Uterus (tissue), 4 donors: ENCODE measurements at places on chromosomes 16 and 17.

DNA sequence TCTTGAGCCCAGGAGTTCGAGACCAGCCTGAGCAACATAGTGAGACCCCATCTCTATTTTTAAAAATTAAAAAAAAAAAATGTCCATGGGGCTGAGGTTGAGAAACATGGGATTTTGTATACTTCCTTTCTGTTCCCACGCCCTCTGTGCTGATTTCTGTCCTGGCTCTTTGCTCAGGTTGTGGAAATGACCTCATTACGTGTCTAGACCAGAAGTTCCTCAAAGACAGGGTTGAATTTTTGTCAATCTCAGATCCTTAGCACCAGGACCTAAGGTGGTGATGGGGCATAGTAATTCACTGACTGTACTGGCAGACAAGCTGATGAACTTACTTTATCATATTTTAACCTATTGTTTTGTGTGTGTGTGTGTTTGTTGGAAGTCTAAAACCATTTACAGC lies 11.2 kb upstream of the HNF1B start:
- H3K4me3 ChIP-seq, result no peak overlapping the region
- DNase-seq, result no peak
- no peaks in the 10 kb centered on the region for H3K36me3 ChIP-seq

GRCh38 chr17:27367121-27367981 lies 73.4 kb downstream of the WSB1 start:
- peak; percentile 49 for DNase-seq
- peak overlapping the region; percentile 68 for H3K27ac ChIP-seq
- H3K27me3 ChIP-seq, result no peaks in the 10 kb centered on the region
- no peaks in the 10 kb centered on the region for H3K36me3 ChIP-seq
- no peaks in the 10 kb centered on the region for H3K4me1 ChIP-seq

DNA sequence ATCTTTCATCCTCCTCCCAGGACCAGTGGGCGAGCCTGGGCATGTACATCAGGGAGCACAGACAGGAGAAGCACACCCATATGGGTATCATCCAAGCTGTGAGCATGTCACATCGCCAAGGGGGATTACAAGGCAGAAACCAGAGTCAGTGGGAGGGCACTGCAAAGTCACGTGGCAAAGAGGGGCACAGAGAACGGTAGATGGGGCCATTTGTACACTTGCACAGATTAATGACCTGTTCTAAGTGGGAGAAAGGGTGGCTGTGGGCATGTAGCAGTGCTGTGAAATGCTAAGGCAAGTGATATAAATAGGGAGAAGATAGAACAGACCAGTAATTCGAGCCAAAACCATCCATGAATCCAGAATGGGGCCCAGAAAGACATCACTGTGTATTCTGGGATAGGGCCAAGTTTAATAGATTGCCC lies 265.0 kb downstream of the CPPED1 start:
- no peaks in the 10 kb centered on the region for H3K4me1 ChIP-seq
- H3K36me3 ChIP-seq, result no peaks in the 10 kb centered on the region
- no peak overlapping the region for H3K4me3 ChIP-seq
- H3K27me3 ChIP-seq, result no peaks in the 10 kb centered on the region
- no peak overlapping the region for H3K27ac ChIP-seq

DNA sequence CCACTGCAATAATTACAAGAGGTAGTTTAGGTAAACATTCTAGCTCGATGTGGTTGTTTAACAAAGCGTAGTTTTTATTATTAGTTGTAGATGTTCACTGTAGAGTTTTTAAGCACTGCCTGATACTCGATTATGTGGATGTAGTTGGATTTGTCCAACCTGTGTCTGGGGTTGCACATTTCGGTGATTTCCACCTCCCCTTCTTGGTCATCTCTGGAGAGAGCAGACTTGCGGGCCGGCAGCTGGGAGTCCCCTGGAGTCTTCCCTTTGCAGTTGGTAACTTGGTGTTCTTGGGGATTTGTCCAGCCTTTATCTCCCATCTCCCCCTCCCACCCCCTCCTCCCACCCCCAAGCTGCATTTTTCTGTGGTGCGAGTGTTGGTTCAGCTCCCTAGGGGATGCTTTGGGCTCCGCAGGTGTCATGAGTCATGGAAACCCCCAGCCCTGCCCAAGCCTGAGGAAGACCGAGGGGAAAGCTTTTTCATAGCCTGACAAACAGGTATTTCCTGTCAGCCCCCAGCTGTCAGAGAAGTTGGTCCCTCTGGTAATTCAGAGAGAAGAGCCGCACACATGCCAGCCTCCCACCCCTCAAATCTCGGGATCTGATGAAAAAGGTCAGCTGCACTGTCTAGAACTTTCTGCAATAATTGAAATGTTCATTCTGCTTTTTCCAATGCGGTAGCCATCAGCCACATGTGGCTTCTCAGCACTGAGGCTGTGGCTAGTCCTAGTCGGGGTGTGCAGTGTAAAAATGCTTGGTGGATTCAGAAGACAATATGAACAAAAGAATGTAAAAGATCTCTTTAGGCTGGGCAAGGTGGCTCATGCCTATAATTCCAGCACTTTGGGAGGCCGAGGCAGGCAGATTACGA lies 50.3 kb downstream of the KSR1 start:
- H3K4me3 ChIP-seq, result no peak overlapping the region
- H3K27ac ChIP-seq, result no peak overlapping the region
- DNase-seq, result no peak

DNA sequence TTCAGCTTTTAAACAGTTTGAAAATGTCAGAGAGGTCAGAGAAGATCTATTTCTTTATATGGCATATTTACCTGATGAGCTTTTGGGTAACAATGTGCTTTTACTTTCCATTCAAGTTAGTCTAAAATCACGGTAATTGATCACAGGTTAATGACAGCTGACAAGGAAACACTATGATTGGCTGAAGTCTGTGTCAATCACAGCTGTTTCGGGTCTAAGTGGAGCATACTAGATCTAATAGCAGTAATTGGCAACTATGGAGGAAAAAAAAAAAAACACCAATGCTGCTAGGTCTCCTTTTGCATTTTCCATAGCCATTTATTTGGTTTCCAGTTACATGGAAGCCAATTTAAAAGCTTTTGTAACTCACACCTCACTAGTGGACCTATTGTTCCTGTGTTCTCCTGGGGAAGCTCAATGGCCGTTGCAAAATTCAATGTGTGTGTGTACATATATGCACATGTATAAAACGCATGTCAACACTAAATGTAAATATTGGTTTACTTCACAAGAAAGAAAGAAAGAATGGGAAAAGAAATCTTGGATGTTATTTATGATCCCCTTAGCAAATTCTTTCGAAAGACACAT lies 568.3 kb upstream of the ZFHX3 start:
- H3K4me3 ChIP-seq, result no peak overlapping the region
- DNase-seq, result no peak
- no peaks in the 10 kb centered on the region for H3K27me3 ChIP-seq

- peak overlapping the region; percentile 44 for H3K4me3 ChIP-seq
- H3K27me3 ChIP-seq, result no peaks in the 10 kb centered on the region
- peaks cover 10% of the 10 kb centered on the region for H3K4me1 ChIP-seq
- H3K36me3 ChIP-seq, result no peaks in the 10 kb centered on the region
Observed at GRCh38 chr17:62628831-62629555, 1.5 kb downstream of the MRC2 start.

DNA sequence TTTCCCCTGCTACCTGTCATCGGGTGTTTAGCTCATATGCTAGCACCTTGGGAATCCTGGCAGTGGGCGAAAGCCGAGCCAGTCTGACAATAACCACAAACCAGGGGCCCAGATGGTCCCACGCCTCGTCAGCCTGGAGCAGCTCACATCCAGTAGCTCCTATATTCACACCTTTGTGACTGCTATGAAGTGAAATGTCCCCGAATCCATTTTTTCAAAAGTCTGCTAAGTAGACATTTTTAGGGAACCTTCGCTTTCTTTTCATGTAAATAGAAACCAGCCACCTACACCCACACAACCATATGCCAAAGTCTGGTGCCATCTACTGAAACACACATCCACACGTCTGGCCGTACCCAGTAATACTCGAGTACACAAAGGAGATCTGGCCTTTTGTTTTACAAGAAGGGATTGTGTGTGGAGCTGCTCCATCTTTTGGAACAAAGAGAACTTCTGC lies 176.8 kb downstream of the SLC39A11 start:
- H3K27ac ChIP-seq, result no peak overlapping the region
- no peak for DNase-seq
- no peak overlapping the region for H3K4me3 ChIP-seq
- no peaks in the 10 kb centered on the region for H3K27me3 ChIP-seq
- no peaks in the 10 kb centered on the region for H3K4me1 ChIP-seq

- H3K27ac ChIP-seq, result no peak overlapping the region
- no peaks in the 10 kb centered on the region for H3K36me3 ChIP-seq
- no peak for DNase-seq
Observed at GRCh38 chr17:62899361-62899760, 66.7 kb upstream of the TANC2 start.

DNA sequence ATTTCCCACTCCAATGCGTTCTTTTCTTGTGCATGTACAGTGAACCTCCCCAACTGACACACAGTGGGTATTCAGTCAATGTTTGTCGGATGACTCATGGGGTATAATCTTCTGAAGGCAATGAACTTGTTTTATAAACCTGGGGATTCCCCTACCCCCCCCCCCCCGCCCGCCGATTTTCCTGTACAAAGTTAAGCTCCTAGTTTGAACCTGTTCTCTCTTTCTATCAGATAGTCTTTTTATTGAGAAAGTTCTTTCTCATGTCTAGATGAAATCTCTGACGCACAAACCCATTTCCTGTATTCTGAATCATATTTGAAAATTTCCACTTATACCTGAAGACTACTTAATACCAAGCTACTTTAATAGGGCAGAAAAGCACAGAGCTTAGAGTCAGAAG lies 338.3 kb downstream of the CA10 start:
- H3K27ac ChIP-seq, result no peak overlapping the region
- DNase-seq, result no peak
- H3K27me3 ChIP-seq, result no peaks in the 10 kb centered on the region
- H3K4me3 ChIP-seq, result no peak overlapping the region

DNA sequence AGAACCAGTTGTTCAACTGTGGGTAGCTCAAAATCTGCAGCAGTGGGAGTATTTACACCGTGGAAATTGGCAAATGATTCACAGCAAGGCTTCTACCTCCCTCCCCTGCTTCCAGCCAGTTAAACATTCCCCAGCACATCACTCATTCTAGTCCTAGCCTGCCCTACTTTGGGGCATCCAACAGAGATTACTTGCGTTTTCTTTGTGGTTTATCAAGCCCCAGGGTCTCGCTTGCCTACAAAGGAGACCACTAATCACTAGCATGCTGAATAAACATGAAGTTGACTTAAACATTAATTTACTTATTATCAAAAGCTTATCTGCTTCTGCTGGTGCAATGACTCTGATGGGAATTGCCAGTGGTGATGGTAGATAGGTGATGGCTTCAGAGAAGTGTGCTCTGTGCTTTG lies 94.5 kb downstream of the MARF1 start:
- H3K4me1 ChIP-seq, result no peaks in the 10 kb centered on the region
- H3K36me3 ChIP-seq, result no peaks in the 10 kb centered on the region

- H3K27ac ChIP-seq, result no peak overlapping the region
- DNase-seq, result no peak
- H3K36me3 ChIP-seq, result no peaks in the 10 kb centered on the region
- no peaks in the 10 kb centered on the region for H3K27me3 ChIP-seq
- H3K4me1 ChIP-seq, result no peaks in the 10 kb centered on the region
- no peak overlapping the region for H3K4me3 ChIP-seq
Observed at GRCh38 chr17:73571511-73572130, 72.6 kb downstream of the SDK2 start.

DNA sequence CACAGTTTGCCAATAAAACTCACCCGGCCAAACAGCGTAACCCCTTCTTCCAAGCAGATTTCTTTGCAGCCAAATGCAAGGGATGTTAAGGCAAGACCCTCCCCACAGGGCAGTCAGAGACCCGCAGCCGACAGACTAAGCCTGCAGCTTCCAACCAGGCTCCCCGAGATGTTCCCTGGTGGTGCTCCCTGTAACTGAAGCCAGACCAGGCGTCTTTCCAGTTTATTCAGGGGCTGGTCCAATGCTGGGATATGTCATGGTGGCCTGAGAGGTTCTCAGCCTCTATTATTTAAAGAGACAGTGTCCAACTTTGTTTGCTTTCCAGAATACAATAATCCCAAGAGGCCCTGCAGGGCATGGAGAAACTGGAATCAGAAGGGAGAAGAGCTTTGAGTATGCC lies at the start of gene PMP22:
PMP22 (minus strand) TSS at position 196 of the 400 bp plus-strand sequence. CDS start 4,599 bp downstream, outside the sequence.
- H3K36me3 ChIP-seq, result no peaks in the 10 kb centered on the region
- peak within 1 kb of the TSS; percentile 99 for H3K27ac ChIP-seq
- DNase-seq, result peak; percentile 58
- peak within 1 kb of the TSS; percentile 1 for H3K4me3 ChIP-seq
- no peaks in the 10 kb centered on the region for H3K27me3 ChIP-seq

DNA sequence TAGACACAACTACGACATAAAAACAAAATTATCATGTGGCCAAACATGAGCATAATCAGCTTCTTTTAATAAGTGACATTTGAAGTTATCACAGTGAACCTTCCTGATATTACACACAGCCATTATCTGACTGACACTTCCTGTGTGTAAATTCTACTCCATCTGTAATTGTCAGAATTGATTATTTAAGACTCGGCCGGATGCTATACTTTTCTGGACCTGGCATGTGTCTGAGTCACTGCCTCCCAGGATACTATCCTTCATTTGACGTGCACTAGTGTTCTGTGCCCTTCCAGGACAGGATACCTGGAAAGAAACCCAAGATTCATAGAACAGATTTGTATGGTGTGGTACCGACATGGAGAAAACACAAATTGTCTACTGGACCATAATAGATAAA lies 242.0 kb downstream of the HS3ST3A1 start:
- H3K4me3 ChIP-seq, result no peak overlapping the region
- H3K27me3 ChIP-seq, result no peaks in the 10 kb centered on the region
- H3K36me3 ChIP-seq, result no peaks in the 10 kb centered on the region
- no peak overlapping the region for H3K27ac ChIP-seq

DNA sequence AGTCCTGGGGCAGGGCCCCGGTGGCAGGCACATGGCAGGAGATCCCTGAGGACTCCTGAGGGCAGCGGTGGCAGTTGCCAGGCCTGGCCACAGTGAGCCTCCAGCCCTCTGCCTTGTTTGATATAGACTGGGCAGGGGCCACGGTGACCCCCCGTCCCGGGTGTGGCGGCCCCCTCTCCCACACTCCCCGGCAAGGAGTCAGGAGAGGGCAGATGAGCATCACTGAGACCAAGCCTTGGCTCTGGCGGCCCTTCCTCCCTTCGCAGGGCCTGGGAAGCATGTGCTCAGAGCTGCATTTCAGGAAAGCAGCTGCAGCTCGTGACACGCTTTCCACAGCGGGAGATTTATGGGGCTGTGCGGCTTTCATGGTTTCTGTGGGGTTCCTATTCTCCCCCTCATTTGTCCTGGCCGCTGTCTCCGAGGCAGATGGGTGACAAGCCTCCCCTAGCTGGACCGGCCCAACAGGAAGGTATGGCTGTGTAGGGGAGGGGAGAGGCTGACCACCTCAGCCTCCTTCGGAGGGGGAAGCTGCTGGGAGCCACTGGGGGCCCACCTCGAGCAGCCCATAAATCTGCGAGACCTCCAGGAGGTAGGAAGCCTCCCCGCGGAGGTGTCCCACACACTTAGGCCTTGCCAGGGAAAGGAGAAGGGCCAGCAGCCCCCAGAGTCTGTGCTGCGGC lies 211.4 kb downstream of the NTN1 start:
- H3K4me1 ChIP-seq, result no peaks in the 10 kb centered on the region
- DNase-seq, result peak; percentile 86
- no peak overlapping the region for H3K4me3 ChIP-seq
- peak overlapping the region; percentile 84 for H3K27ac ChIP-seq
- H3K27me3 ChIP-seq, result no peaks in the 10 kb centered on the region
